ENCODE measurements at places on chromosomes 6 and 20. TPM values are rescaled to one million over a fixed set of nuclear protein-coding genes. Genes with fewer than 3 reads are reported as not detected.

DNA sequence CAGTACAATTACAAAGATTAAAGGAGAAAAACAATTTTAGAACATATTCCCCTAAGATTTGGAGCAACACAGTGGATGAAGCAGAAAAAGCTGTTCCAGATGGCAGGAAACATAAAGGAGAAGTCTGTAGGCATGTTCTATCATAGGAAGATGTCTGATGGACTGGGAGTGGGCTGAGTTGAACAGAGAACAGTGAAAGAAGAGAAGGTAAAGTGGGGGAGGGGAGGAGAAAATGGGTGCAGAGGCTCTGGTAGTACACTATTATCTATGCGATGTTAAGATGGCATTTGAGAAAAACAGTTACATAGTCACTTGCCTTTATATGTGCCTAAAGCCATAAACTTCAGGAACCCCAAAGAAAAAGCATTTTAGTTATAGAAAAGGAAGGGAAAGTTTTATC is 4.2 kb upstream of the PHIP start:
- H3K4me3 ChIP-seq = no peak overlapping the region
- peaks cover 2% of the 10 kb centered on the region for H3K36me3 ChIP-seq
- peaks cover 45% of the 10 kb centered on the region for H3K27me3 ChIP-seq

NAPB gene
- total RNA-seq = 14.2 TPM

DNA sequence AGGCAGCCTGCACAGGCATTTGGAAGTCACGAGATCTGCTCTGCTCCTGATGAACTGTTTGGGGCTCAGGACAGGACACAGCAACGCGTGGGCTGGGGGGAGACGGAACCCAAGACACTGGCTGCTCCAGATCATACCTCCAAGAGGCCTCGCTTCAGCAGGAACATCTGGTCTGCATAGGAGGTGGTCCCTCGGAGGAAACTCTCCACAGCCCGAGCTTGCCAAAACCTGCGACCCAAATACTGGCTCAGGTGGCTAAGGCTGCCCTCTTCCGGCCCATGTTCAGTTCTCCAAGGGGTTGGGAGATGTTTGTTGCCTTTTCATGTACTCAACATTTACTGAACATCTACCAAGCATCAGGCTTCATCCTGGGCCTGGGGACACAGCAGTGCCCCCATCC is 51.7 kb downstream of the MYH7B start:
- peaks cover 4% of the 10 kb centered on the region for H3K4me1 ChIP-seq
- H3K27me3 ChIP-seq = no peaks in the 10 kb centered on the region
- H3K36me3 ChIP-seq = peaks cover 62% of the 10 kb centered on the region

DNA sequence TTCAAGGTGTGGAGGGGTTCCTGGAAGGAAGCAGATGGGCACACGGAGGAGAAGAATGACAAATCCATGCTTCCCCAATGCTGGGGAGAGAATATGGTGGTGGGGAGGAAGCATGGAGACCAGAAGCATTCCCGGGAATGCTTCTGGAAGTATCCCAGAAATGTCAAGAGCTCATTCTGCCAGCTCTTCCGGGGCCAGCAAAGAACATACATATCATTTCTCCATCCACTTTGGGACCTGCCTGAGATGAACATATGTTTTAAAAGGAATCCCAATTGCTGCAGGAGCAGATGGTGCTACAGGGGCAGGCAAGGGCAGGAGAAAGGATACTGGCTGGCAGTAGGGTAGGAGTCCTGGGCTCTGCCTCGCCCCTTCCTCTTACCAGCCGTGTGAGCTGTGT is 37.9 kb upstream of the CCDC167 start:
- H3K27ac ChIP-seq = no peak overlapping the region
- peaks cover 43% of the 10 kb centered on the region for H3K27me3 ChIP-seq
- no peak for DNase-seq
- H3K36me3 ChIP-seq = no peaks in the 10 kb centered on the region
- H3K4me1 ChIP-seq = peaks cover 12% of the 10 kb centered on the region

GRCh38 chr6:139251691-139252390 is 40.0 kb downstream of the TXLNB start:
- peaks cover 45% of the 10 kb centered on the region for H3K4me1 ChIP-seq
- peak overlapping the region; percentile 70 for H3K4me3 ChIP-seq
- DNase-seq = peak; percentile 59
- H3K27me3 ChIP-seq = no peaks in the 10 kb centered on the region
- H3K27ac ChIP-seq = peak overlapping the region; percentile 85

DNA sequence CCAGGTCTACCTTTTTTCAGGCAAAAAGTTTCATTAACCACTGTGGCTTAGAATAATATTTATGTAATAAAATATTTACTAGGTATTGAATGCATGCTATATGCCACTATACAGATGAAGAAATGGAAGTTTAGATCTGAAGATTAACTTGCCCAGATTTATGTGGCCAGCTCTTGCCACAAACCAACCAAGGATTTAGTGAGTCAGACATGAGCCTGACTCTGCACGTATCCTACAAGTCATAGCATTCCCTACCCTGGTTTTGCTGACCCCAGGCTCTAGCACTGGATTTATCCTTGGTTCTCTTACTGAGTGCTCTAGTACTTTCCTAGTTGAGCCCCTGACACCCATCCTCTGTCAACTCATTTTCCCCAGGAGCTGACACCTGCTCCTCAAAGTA is 75.4 kb downstream of the ANKEF1 start:
- peaks cover 3% of the 10 kb centered on the region for H3K27me3 ChIP-seq
- no peak overlapping the region for H3K27ac ChIP-seq
- no peaks in the 10 kb centered on the region for H3K36me3 ChIP-seq
- DNase-seq = no peak
- H3K4me3 ChIP-seq = no peak overlapping the region

- H3K4me1 ChIP-seq = peaks cover 8% of the 10 kb centered on the region
- no peak overlapping the region for H3K4me3 ChIP-seq
- peaks cover 3% of the 10 kb centered on the region for H3K27me3 ChIP-seq
- H3K27ac ChIP-seq = peak overlapping the region; percentile 45
- H3K36me3 ChIP-seq = no peaks in the 10 kb centered on the region
Measured at GRCh38 chr20:56554869-56555268, 21.8 kb downstream of the FAM209B start.

GRCh38 chr6:164911873-164912580 is 397.4 kb downstream of the C6orf118 start:
- no peaks in the 10 kb centered on the region for H3K4me1 ChIP-seq
- DNase-seq = no peak
- no peaks in the 10 kb centered on the region for H3K27me3 ChIP-seq
- no peak overlapping the region for H3K4me3 ChIP-seq

NRN1 gene
- total RNA-seq = 4.8 TPM

SH3BGRL2 gene
- 0.07 TPM for total RNA-seq

GRCh38 chr20:25537890-25538289 is 47.4 kb downstream of the NINL start:
- no peak for DNase-seq
- no peak overlapping the region for H3K27ac ChIP-seq
- H3K27me3 ChIP-seq = peaks cover 2% of the 10 kb centered on the region
- H3K4me1 ChIP-seq = peaks cover 2% of the 10 kb centered on the region
- no peak overlapping the region for H3K4me3 ChIP-seq
- H3K36me3 ChIP-seq = no peaks in the 10 kb centered on the region

C6orf163 gene
- total RNA-seq = 1.9 TPM

Data from activated CD4-positive, alpha-beta T cell treated with anti-CD3 and anti-CD28 coated beads, Interleukin-2, amount 10 ng/mL, durations not matched to agents 24 days and 14 days (primary cell).